ENCODE measurements at places on chromosomes 3 and 15.

- no peak for DNase-seq
These were observed 83.4 kb upstream of the RARB start for GRCh38 chr3:25344670-25345069.

DNA sequence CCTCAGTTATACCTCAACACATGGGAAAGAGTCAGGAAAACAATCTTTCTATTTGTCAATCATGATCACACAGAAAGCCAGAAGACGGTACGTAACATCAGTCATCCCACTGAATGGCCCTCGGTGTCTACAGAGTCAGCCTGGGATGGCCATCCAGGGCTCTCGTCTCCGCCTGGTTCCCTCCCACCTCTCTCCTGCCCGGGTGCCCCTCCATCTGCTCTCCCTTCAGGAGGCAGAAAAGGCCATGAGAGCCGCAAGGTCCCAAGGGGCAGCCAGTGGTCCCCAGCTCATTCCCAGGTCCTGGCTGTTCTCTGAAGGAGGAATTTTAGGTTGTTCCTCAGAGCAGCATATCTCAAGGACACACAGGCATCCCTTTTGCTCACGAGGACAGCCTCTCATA, 4.4 kb upstream of the LRRC15 start:
- DNase-seq: no peak

DNA sequence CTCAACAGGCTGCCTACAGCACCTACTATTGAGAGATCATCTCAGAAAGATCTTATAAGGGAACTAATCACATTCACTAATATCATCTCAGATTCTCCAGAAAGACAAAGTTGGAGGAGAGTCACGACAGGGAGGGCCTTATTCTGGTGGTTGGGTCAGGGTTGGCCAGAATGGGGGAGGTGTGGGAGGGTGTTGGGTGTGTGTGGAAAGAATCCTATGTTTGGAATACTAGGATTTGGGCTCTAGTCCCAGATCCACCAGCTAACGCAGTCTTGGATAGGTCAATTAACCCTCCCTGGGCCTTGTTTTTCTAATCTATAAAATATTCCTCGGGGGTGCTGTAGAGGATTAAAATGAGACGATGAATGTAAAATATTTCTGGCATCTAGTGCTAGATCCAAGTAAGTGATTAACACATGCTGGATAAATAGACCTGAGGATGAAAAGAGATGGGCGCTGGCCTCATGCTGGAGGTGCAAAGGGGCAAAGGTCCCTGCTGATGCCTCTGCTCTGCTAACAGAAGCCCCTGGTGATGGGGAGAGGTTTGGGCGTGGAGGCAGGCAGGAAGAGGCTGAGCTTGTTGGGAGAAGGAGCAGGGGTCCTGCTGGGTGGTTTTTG, 67.6 kb upstream of the ETV5 start:
- peak; percentile 47 for DNase-seq

DNA sequence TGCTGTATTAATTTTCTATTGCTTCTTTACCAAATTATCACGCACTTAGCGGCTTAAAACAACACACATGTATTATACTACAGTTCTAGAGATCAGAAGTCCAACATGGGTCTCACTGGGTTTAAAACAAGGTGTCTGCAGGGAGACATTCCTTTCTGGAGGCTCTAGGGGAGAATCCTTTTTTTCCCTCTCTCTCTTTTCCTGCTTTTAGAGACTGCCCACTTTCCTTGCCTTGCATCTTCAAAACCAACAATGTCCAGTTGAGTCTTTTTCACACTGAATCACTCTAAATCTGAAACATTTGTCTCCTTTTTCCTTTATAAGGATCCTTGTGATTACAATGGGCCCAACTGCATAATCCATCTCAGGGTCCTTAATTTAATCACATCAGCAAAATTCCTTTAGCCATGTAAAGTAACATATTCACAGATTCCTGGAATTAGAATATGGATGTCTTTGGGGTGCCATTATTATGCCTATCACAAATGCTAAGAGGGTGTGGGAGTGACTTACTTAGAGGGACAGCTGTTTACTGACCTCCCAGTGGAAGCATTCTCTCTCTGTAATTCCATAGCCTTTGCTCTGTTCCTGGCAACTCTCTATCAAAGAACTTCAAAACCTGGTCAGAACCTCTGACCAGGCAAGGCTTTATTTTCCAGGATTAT, 21.8 kb downstream of the CD200 start:
- DNase-seq: no peak

DNA sequence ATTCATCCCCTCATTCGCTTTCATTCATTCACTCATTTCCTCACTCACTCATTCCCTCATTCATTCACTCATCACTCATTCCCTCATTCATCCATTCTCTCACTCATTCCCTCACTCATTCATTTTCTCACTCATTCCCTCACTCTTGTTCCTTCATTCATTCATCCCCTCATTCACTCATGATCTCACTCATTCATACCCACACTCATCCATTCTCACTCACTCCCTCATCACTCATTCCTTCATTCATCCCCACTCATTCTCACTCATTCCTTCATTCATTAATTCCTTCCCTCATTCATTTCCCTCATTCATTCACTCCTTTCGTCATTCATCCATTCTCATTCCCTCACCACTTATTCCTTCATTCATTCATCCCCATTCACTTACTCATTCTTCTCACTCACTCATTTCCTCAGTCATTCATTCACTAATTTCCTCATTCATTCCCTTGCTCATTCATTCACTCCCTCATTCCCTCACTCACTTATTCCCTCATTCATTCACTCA, 14.5 kb downstream of the ABTB1 start:
- no peak for DNase-seq

- no peak for DNase-seq
These were observed 22.6 kb upstream of the UMPS start for GRCh38 chr3:124707656-124708062.

DNA sequence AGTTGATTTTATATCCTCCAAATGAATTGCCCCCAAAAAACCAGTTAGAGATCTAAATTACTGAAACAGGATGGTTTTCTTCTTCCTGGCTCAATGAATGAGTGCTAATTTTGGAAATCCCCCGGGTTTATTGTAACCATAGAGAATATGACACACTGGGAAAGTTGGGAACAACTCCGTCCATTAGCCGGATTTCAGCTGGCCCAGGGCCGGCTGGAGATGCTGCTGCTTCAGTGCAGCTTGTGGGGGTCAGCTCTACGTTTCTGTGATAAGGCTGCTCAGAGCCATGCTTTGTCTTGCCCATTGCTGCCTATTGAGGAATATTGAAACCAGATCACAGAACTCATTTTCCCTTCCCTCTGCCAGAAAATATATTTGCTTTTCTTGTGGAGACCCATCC, 20.3 kb downstream of the GYG1 start:
- DNase-seq: no peak

GRCh38 chr3:140397847-140398246, 280.0 kb upstream of the TRIM42 start:
- no peak for DNase-seq

DNA sequence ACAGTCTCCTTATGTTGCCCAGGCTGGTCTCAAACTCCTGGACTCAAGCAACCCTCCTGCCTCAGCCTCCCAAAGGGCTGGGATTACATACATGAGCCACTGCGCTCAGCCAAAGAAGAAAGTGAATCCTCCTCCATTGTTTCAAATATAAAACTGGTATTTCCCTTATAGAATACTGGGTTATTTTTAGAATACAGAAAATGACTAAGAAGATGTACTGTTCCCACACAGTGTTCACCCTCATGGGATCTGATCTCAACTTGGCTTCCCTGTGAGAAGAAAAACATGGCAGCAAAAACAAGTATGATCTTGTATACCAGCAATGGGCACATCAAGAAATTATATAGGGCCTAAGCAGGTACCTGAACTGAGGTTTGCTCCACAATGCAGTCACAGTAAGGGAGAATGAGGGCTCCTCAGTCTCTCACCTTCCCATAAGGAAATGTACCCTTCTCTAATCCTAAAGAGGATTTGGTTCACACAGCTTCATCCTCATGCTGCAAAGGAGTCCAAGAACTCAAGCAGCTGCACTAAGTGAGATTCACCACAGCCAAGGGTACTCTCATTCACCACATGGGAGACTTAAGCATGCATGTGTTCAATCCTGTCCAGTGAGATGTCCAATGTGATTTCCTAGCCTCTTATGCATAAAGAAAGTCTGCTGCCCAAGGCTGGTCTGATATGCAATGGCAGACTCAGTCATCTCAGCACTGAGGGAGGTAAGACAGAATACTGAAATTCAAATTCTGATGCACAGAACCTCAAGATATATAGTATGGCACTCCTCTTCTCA, 25.8 kb downstream of the USP4 start:
- no peak for DNase-seq

GRCh38 chr15:98621021-98621420, 27.3 kb upstream of the IGF1R start:
- DNase-seq: no peak

DNA sequence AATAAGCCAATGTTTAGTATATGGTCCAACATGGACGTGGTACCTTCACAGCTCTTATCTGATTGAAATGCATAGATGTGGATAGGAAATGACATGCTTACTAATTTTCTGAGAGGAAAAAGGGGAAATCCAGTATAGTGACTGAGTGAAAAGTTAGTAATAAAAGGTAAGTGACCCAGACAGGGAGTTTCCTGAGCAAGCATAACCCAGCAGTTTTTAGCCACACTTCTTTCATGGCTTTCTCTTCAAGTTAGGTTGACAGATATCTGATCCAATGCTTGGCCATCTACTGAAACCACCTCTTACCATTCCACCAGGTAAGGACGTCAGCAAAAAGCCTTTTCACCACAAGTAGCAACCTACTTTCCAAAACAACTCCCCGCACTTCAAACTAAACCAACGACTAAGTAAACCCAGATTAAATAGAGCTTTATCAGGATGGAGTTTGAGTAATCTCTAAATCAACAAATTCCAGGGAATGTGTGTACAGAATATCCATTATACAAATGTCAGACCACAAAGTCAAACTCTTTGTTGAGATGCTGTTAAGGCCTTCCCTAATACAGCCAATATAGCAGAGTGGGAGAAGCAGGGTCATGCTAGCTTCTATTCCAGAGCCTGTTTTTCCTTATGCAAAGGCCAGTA, 329.7 kb downstream of the RORA start:
- peak; percentile 19 for DNase-seq

DNA sequence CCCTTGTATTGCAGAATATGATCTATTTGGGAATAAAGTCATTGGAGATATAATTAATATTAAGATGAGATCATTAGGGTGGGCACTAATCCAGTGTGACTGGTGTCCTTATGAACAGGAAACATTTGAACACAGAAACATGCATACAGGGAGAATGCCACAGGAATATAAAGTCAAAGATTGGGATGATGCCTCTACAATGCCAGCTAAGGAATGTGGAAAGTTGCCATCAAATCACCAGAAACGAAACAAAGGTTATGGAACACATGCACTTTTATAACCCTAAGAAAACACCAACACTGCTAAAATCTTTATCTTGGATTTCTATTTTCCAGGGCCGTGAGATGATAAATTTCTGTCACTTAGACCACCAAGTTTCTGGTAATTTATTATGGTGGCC, 442.4 kb upstream of the BCHE start:
- DNase-seq: no peak

DNA sequence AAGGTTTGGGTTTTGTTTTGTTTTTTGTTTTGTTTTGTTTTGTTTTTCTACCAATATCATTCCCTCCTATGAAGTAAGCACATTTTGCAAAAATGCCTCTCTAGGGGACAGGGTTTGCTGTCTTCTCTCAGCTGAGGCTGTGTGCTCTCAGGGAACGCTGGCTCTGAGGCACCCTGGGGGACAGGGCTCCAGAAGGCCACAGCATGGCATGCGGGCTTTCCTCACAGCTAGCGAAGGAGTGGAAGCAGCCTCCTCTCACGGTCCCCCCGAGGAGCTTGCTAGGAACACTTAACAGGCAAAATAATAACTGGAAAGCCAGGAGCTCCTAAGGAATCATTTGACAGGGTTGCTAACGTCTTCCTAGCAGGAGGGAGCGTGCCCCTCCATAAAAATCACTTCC, 227.7 kb upstream of the ST8SIA2 start:
- no peak for DNase-seq

DNA sequence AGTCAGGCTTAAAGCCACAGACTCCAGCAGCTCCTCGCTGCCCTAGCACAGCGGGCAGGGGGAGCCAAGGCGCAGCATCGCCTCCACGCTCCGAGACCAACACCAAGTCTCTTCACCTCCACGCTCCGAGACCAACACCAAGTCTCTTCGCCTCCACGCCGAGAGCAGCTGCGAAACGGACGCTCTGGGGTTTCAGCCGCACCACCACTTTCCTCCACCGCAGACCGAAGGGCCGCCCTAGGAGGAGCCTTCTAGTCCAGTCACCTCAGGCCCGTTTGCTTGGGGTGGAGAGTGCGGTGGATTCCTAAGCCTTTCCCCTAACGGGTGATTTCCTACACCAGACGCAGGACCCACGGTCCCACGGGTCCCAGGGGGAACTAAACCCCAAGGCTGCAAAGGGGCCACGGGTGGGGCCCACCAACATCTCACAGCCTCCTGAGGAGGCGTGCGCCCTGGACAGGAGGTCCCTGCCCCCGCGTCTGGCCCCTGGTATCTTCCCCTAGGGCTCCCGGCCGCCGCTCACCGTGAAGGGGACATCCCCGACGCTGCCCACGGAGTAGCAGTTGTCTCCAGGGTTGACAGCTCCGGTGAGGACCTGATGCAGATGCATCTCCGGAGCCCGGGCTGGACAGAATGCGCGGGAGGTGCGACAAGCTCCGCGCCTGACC, 501 bp downstream of the DMXL2 start:
- DNase-seq: peak; percentile 7

- no peak for DNase-seq
These were observed 31.5 kb downstream of the RTP1 start for GRCh38 chr3:187228740-187229139.

Measured in HepG2 (cell line).